WERI-Rb-1 (cell line): ENCODE measurements at places on chromosomes 5 and 9.

DNA sequence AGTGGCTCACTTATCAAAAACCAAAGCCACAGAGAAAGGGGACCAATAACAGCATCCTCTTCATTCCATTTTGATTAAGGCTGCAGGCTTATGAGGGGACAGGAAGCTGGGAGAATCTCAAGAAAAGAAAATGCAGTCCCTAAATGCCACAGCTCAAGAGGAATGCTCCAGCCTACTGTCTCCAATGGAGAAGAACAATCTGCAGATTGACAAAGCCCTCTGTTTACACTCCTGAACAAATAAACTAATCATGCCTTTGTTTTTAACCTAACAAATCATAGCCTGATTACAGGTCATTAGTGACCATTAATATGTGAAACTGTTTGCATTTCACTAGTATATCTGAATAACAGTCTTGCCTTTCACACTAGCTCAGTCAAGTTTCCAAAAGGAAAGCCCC lies 26.5 kb downstream of the PPP2R2B start:
- no peak for DNase-seq

GRCh38 chr9:15485836-15486666 lies 24.7 kb downstream of the PSIP1 start:
- DNase-seq, result no peak

- no peak for DNase-seq
These were observed 101.9 kb downstream of the MTRR start for GRCh38 chr5:7970816-7971215.

DNA sequence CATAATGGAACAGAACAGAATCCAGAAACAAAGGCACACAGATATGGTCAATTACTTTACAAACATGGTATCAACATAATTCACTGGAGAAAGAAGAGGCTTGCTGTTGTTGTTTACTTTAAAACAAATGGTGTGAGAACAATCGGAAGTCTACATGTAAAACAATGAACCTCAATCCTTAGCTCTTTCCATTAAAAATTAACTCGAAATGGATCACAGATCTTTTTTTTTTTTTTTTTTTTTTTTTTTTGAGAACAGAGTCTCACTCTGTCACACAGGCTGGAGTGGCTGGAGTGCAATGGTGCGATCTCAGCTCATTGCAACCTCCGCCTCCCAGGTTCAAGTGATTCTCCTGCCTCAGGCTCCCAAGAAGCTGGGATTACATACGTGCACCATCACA lies 9.8 kb downstream of the SEMA4D start:
- DNase-seq, result no peak

DNA sequence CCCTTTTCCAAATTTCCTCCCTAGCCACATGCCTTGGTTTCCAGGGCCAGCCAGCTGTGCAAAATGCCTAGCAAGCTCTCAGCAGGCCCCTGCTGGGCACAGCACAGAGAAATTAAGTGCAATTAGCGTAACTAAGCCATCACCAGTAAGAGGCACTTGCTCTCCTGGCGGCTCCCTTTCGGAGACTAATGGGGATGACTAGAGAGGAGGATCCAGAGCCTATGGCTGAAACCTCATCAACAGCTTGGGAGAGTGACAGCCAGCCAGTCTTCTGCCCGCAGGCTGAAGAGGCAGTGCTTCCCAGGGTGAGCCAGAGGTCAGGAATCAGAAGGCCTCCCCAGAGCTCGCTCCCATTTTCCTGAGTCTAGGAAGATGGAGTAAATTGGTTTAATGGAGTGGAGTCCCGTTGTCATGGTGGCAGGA lies 108.4 kb downstream of the KCNIP1 start:
- no peak for DNase-seq

DNA sequence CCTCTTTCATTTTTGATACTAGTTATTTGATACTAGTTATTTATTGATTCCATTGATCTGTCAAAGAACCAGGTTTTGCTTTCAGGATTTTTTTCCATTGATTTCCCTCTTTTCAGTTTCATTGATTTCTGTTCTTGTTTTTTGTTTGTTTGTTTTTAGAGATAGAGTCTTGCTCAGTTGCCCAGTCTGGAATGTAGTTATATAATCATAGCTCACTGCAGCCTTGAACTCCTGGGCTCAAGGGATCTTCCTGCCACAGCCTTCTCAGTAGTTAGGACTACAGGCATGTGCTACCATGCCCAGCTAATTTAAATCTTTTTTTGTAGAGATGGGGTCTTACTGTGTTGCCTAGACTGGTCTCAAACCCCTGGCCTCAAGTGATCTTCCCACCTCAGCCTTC lies 49.9 kb downstream of the FSD1L start:
- DNase-seq, result no peak

GRCh38 chr5:154332451-154332850 lies 113.3 kb upstream of the SAP30L start:
- DNase-seq, result no peak

- DNase-seq, result no peak
These were observed 3.1 kb upstream of the RPL37 start for GRCh38 chr5:40838086-40838485.

DNA sequence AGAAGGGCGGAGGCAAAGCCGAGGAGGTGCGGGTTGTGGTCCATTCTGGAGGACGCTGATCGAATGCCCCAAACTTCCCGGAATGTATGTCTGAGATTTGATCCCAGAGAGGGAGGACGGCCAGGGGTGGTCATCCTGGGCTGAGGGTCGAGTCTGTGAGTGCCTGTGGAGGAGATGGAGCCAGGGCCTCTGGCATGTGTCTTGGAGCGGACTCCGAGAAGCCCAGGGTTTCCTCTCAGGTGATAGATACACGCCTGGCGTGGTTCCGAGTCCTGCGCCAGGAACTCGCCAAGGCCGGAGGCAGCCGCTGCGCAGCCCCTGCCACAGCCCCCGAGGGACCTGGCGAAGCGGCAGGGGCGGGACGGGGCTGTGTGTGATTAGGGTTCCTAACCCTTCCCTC lies 363 bp downstream of the ZNF454 start:
- no peak for DNase-seq

DNA sequence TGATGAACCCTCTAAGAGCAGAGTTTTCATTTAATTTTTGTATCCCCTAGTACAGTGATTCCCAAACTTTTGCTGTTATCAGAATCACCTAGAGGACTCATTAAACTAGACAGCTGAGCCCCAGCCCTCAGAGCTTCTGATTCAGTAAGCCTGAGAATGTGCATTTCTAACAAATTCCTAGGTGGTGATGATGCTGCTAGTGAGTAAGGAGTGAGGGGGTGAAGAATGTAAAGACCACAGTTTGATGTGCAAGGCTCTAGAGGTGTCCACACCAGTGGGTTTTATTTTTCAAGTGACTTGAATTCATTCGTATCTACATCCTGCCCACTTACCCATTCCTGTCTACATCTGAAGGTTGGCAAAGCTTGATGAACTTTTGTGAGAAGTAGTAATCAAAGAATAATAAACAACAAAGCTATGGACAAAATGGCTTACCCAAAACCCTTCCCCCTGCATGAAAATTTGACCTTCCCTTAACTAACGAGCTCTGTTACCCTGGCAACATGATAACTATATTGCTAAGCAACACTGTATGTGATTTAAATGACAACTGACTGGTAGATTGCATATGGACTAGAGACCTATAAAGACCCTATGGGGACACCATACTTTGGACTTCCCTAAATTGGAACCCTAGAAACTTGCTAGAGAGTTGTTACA lies 35.2 kb downstream of the DTWD2 start:
- DNase-seq, result no peak

DNA sequence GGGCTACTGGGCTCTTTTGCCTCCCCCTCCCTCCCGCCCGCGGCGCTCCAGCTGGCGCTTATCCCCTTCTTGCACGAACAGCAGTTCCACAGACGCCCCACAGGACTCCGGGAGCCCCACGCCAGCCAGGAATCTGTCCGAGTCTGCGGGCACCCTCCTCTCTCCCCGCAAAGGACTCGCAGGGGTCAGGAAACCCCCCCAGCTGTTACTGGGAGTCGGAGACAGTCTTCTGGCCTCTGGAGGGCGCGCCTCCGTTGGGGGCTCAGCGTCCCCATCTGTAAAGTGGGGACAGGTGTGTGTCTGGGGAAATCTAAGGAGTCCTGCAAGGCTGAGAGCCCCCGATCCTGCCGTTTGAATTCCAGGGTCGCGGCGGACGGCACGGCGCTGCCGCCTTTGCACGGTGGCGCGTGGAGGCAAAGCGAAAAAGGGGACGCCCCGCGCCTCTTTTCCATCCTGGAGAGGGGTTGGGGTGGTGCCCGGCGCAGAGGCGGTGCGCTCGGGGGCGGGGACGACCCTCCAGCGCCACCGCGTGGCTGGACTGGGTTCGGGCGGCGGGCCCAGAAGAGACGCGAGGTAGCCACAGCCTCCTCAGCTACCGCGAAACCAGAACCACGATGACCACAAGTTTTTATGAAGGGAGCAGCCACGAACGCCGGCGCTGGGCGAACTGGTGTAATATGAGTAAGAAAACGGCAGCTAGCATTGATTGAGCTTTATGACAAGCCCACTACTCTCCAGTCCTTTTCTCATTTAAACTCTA lies 2.8 kb upstream of the CCIN start:
- peak; percentile 67 for DNase-seq

DNA sequence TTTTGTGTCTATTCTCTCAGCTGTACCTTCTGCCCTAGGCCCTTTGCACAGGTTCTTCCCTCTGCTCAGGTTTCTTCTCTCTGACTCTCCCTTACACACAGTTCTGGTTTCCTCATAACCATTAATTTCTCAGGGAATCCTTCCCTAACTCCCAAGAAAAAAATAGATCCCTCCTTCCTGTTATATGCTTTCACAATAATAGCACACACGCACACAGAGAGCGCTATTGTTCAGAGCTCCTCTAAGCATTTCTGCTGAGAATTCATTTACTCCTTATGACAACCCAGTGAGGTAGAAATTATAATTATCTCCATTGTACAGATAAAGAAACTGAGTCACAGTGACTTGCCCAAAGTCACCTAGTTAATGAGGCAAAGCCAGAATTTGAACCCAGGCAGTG lies 1.7 kb upstream of the TCOF1 start:
- no peak for DNase-seq

GRCh38 chr9:129193655-129194054 lies 15.6 kb upstream of the IER5L start:
- DNase-seq, result no peak

- peak; percentile 53 for DNase-seq
These were observed 77.0 kb downstream of the CYFIP2 start for GRCh38 chr5:157342822-157343402.

- no peak for DNase-seq
These were observed 19.4 kb downstream of the CXCL14 start for GRCh38 chr5:135559354-135559753.

DNA sequence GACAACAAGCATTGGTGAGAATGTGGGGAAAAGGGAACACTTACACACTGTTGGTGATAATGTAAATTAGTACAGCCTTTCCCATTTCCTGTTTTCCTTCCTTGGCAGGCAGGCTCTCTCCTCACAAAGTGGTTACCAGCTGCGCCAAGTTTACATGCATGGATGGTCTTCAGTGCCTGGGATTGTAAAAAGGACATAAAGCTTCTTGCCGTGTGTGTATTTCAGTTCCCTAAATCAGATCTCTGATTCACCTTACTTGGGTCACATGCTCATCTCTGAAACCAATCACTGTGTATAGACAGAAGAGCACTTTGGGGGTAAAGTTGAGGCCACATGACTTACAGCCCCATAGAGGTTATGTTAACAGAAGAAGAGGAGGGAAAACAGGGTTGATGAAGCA lies 92.8 kb downstream of the CAVIN4 start:
- no peak for DNase-seq

GRCh38 chr5:123976379-123977033 lies 464.5 kb downstream of the CSNK1G3 start:
- no peak for DNase-seq

GRCh38 chr5:179182601-179183000 lies 122.4 kb downstream of the ZNF354C start:
- DNase-seq, result no peak

GRCh38 chr5:106827061-106827460 lies 843.7 kb downstream of the EFNA5 start:
- DNase-seq, result no peak

DNA sequence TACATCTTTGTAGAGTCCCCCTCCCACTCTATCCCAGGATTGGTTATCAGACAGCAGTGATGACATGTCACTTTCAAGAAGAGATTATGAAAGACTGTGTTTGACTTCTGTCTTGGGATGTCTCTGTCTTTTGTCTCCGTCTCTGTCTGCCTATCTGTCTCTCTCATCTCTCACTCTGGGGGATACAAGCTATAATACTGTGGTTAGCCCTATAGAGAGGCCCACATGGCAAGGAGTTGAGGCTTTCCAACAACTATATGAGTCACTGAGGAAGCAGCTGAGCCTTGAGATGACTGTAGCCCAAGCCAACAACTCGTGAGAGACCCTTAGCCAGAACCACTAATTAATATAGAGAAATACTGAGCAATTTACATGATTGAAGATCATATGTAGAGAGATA lies 284.8 kb downstream of the PDE4D start:
- DNase-seq, result no peak

- no peak for DNase-seq
These were observed 29.1 kb downstream of the FOCAD start for GRCh38 chr9:20713172-20713571.

DNA sequence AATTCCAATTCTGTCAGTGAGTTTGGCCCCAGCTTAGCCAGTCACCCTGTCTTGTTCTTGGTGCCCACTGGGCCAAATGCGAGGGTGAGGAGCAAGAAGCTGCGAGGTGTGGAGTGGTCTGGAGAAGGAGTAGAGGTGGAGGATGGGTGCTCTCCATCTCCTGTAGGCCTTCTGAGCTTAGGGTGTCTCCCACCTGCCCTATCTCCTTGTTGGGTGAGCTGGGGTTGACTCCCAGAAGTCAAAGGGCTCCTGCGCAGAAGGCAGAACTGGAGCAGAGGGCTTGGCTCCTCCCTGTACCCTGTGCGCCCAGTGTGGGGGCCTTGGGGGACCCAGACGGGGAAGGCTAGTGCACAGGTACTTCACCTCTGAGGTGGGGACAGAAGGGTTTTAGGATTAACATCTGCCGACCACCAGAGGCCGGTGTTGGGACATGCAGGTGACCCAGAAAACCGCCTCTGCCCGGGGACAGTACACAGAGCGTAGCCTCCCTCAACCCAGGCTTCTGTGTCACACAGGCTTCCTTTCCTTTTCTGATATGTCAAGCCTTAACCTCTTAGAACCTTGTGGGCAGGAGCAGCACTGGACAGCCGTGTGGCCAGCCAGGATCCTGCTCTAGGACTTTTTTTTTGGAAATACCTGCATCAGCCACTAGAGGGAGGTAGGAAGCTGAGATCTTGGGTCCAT lies 16.9 kb downstream of the IL5 start:
- DNase-seq, result peak; percentile 48

DNA sequence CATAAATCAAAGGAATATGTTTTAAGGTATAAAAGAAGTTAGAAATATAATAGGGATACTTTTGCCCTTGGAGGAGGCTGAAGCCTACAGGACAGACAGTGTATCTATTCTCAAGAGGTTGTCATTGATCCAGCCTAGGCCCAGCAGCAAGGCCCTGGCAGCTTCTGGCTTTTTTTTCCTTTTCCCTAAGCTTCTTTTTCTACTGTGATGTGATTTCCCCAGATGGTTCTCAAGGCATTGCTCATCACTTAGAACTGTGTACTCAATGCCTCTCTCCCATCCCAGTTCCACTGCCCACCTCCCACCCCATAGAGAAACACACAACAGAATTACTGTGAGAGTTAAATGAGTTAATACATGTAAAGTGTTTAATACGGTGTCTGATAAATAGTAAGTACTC lies 88.6 kb downstream of the SLC44A1 start:
- DNase-seq, result peak; percentile 14
